ENCODE measurements at places on chromosomes 13 and 19.

DNA sequence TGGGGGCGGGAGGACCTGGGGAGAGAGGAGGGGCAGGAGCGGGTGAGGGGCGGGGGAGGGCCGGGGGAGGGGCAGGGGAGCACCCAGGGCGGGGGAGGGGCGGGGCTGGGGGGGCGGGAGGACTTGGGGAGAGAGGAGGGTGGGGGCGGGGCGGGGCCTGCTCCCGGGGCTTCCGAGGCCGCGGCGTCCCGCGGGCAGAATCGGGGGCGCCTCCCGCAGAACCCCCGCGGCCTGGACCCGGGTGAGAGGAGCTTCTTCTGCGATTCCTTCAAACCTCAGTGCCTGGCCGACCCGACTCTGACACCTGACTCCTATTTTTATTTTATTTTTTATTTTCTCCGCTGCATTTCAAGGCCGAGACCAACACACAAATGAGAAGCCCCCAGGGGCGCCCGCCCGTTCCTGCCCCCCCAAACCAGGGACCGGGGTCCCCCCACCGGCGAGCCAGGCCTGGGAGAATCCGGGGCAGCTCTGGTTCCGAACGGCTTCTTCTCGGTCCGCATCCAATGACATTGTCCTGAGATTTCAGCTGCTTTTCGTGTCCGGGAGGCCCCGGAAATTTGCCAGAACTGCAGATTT, 470 bp upstream of the GRTP1 start:
- no peak for DNase-seq

DNA sequence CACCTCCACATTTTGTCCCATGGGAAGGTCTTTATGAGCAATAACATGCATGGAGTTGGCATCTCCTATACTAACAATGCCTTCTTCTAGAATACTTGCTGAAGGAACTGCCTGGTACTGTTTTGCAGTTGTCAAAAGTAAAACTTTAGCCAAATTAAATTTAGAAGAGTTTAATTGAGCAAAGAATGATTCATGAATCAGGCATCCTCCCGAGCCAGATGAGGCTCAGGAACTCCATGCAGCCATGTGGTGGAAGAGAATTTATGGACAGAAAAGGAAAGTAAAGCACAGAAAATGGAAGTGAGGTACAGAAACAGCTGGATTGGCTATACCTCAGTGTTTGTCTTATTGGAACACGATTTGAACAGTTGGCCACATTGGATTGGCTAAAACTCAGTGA, 1081.9 kb downstream of the SLITRK1 start:
- no peak for DNase-seq

DNA sequence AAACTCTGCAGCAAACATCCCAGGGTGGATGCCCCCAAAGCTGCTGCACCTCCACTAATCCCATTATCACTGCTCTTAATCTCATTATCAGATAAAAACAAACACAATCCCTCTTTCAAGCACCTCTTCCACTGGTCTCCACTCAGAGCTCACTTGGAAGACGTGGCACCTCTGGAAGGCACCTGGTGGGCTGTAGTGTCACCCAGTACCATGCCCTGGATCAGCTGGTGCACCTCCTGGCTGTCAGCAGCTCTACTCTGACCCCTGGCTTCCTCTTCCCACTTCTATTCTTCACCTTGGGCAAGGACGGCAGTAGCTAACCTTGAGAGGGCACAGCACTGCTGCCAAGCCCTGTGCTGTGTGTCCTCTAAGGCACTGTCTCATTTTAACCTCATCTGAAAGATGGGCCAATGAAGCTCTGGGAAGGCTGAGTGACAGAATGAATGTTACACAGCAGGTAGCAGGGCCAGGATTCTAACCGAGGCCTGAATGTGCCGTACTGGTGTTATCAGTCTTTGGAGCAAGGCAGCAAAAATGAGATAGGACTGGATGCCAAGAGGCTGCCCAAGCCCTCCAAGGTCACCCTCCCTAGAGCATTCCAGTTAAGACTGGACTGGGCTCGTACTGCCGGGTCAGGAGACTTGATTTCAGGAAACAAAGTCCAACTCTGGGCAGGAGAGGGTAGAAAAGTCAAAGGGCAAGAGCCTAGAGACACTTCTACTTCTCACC, 7.4 kb downstream of the BRD4 start:
- no peak for DNase-seq

DNA sequence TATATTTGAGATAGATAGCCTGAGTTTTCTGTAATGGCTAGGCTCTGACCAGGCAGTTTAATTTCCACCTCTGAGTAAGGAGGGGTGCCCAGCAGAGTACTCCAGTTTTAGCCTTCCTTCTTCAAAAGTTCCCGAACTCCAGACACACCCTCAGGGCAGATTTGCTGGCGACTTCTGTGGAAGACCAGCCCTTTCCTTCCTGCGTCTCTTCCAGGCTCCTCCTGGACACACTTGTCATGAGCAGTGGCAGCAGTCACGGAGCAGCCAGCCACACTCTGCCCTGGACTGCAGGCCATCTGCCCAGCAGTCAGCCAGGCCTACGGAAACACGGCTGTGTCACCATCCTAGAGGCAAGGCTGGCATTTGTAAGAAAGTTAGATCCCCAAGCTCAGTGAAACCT, 6.6 kb upstream of the FLT1 start:
- DNase-seq: no peak

GRCh38 chr13:86445206-86445605, 646.0 kb upstream of the SLITRK6 start:
- no peak for DNase-seq
